ENCODE measurements at places on chromosomes 13 and 19.

GRCh38 chr13:84903391-84903790, 895.8 kb downstream of the SLITRK6 start:
- DNase-seq: no peak

GRCh38 chr13:24747248-24748060, 16.5 kb upstream of the RNF17 start:
- peak; percentile 26 for DNase-seq

DNA sequence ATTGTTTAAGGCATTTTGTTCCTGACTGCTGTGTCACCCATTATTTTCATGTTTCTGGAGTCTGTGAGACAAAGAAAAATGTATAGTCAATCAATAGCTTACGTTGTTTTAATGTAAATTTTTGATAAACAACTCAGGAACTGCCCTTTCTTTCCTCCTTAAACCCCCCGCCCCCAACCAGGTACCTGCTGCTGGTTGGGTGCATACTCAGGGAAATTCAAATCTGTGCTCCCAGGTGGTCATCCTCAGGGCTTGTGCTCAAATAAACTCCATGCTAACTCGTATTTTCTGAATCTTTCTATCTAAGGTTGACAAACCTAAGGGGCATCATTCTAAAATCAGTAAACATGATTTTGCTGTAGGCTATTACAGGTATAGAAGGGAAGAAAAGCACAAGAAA, 4.1 kb upstream of the CDC16 start:
- no peak for DNase-seq

- DNase-seq: no peak
Observed at GRCh38 chr13:30808600-30808999, 73.3 kb downstream of the ALOX5AP start.

DNA sequence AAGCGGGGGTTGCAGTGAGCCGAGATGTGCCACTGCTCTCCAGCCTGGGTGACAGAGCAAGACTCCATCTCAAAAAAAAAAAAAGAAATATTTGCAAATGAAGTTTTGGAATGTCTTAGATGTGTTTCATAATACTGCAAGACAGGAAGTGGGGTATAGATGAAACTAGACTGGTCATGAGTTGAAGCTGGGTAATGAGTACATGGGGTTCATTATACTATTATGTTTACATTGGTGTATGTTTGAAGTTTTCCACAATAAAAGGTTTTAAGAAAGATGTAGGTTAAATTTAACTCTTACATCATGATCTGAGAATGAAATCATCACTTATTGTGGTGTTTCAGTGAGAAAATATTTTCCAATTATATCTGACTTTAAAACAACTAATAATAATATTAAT, 19.0 kb downstream of the FNDC3A start:
- no peak for DNase-seq

DNA sequence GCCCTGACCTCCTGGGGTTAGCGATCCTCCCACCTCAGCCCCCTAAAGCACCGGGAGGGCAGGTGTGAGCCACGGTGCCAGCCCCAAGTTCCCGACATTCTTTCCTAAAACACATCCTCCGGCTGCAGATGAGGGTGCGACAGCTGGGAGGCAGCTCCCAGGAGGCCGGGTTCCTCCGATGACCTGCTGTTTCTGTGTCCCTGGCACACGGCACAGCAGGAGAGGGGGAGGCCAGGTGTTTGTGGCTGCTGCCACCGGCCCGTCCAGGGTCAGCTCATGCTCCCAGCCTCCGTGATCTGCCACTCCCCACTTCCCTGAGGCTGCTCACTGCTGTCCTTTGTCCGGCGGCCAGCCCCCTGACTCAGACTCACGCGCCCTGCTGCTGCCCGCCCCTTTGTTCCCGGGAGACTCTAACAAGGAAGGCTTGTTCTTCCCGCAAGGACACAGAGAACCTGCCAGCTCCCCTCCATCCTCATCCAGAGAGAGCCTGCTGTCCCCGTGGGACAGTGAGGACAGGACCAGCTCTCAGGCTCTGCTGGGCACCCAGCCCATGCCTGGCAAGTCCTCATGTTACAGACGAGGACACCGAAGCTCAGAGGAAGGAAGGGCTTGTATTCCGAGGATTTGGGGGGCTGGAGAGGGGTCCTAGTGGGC, 10.6 kb upstream of the MADCAM1 start:
- DNase-seq: peak; percentile 71

DNA sequence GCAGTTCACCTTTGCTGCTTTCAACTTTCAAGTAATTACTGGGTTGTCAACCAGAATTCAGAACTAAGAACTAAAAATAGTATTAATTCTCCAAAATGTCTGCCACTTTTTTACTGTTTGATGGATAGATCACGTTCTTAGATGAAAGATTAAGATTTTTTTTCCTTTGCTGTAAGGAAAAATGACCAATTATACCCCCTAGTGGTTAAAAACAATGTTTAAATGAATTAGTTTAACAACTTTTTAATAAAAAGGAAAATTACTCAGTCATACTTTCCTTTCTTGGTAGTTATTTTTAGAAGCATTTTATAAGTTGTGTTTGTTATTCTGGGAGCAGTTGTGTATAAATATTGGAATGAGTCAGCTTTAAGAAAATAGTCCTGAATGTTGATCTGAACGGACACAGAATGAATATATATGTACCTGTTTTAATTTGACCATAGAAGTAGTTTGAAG, 4.6 kb downstream of the TM9SF2 start:
- DNase-seq: no peak

DNA sequence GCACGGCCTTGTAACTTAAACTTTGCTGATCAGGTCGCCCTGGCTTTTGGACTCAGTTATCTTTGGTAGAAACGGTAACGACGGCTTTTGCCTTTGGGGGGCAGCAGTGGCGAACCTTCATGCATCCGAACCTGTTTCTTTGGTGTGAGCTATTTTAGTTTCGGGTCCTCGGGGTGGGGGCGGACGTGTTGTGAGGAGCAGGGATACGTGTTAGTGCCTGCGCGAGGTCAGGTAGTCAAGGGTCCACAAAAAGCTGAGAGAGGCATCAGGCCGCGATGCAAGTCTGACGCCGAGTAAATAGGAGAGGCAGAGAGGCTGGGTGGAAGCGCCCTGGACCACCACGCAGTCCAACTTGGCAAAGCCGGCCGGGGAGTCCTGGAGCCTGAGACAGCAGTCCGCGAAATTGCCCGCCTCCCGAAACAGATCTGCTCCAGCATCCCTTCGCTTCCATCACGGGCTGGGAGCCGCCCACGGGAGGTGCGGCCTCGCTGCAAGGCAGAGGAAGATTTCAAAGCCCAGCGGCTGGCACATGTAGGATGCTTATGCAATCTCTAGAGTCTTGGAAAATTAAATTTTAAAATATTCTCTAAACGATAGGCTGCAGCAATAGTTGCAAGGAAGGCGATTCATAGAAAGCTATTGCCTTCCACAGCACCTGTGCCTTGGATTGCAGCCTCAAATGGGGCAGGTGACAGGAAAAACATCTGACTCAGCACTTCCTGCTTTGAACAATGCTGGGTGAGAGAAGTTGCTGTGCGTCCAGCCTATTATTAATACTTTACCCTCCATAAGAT, 4.6 kb upstream of the TPP2 start:
- DNase-seq: peak; percentile 79

DNA sequence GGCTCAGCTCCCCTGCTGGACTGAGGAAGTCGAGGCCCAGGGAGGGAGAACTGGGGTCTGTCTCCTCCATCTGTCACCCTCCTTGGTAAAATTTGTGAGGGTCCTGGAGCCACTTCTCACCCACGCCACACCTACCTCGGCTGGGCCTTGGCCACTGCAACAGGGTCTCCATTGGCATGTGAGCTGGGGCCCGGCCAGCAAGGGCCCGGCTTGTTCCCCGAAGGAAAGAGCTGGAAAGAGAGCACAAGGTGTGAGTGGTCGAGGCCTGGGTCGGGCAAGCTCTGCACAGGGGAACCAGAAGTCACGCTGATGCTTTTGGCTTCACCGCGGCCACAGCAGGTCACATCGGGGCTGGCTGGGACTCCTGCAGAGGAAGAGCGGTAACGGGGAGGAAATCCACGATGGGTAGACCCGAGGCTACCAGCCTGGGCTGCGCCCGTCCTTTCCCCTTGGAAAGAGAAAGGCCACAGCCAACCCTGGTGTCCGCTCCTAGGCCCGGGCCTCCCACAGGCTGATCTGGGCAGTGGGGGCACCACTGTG, 9.0 kb downstream of the NANOS3 start:
- DNase-seq: no peak

DNA sequence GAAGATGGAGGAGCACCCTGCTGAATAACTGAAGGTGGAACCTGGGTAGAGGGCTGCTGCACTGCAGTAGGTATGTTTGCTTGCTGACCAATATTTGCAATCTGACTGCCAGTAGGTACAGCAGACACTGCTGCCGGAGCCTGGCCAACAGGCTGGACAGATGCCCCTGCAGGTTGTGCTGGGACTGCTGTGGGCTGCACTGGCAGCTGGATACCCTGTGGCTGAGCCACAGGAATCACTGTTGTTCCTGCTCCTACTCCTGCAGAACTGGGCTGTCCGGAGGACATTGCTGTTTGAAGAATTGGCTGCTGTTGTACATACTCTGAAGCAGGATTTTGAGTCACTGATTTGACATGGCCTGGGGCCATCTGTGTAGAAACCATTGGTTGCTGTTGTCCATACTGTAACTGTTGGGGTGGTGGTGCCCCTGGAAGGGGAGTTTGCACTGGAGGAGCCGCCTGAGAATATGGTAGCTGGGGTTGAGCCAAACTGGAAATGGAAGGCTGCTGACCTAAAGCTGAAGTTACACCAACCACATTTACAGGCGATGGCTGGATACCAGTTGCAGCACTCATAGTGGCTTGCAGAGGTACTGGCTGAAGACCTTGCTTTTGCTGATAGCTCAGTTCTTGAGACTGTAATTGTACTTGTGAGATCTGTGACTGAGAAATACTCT, 2.2 kb downstream of the TSC22D1 start:
- DNase-seq: no peak

- DNase-seq: no peak
Observed at GRCh38 chr13:20191311-20192157, 1.2 kb downstream of the GJB2 start.

DNA sequence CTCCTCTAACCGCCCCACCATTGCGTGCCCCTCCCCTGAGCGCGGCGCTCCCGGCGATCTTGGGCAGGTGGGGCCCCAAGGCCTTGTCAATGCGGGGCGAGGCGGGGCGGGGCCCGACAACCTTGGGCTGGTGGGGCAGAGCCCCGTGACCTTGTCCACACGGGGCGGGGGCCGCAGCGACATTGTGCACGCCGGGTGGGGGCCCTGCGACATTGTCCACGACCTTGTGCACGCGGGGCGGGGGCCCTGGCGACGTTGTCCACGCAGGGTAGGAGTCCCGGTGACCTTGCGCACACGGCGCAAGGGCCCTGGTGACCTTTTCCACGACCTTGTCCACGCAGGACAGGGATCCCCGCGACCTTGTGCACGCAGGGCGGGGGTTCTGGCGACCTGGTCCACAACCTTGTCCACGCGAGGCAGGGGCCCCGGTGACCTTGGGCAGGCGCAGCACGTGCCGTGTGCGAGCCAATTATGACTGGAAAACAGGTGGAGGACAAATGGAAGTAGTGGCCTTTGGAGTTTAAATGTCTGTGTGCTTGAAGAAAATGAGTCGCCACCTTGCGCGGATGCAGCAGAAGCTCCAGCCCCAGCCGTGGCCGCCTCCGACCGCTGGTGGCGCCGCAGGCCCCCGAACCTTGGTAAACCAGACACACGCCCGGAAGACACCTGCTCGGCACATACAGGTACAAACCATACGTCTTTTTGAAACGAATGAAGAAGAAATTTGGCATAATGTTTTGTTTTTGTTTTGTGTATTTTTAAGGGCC, 62.6 kb downstream of the LATS2 start:
- no peak for DNase-seq

DNA sequence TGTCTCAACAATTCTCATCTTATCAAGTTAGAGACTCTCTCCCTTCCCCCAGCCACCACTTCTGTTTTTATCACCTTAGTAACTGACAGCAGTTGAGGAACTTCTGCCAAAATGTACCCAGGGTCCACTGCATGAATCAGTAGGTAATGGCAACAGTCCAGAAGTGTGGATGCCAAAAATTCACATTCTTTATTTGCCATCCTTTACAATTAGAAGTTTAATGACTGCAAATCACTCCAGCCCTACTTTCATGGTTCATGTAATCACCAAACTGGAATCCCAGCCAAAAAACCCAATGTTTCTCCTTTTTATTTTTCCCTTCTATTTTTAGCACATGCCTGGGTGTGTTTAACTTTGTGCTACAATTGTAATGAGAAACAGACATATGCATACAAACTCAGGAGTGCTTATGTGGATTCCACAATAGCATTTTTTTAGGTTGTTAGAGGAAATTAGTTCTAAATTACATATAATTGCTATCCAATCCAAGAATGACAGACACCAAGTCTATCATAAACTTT, 243.5 kb downstream of the RGCC start:
- DNase-seq: peak; percentile 94

DNA sequence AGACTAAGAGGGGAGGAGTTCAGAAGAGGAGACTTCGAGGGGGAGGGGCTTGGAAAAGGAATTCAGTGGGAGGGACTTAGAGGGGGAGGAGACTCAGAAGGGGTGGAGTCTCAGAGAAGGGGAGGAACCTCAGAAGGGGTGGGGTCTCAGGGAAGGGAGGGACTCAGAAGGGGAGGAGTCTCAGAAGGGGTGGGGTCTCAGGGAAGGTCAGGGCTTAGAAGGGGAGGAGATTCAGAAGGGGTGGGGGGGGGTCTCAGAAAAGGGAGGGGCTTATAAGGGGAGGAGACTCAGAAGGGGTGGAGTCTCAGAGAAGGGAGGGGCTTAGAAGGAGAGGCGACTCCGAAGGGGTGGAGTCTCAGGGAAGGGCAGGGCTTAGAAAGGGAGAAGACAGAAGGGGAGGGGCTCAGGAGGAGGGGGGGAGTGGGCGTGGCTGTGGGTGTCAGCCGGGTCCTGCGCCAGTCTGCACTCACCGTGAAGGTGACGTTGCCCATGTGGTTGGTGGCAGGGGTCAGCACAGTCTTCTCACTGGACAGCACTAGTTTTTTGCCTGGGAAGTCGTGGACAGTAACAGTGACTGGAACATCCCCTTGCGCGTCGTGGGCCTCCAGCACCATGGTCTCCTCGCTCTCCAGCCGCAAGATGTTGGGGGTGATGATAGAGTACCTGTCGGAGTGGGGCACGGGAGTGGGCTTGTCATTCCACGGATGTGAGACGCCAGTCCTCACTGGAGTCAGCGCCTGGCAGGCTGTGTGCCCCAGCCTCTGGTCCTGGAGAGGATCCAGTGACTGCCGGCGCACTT, 1.5 kb downstream of the C3 start:
- no peak for DNase-seq

DNA sequence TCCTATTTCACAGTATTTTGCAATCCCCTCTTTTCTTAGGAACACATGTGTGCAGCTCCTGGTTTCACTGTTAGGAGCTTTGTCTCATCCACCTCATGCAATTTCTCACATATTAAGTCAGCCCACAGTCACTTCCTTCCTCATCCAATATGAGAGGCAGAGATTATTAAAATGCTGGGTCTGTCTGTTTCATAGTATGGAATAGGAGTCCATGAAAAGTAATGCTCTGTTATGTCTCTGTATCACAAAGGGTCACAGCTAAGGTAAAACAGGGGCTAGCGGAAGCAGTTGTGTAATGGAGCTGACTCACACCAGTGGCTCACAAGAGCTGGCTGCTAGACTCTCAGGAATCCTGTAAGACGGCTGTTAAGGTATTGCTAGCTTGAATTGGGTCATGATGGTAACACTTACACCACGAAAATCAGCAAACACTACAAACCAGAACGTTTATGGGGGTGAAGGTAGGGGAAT, 216.5 kb downstream of the EFNB2 start:
- no peak for DNase-seq

- peak; percentile 6 for DNase-seq
Observed at GRCh38 chr13:86283031-86283430, 483.8 kb upstream of the SLITRK6 start.

GRCh38 chr19:33532859-33533460, 11.4 kb upstream of the PEPD start:
- no peak for DNase-seq

- no peak for DNase-seq
Observed at GRCh38 chr13:57878291-57878690, 246.7 kb downstream of the PCDH17 start.

All from NCI-H2081 (cell line).